ENCODE measurements at places on chromosomes 3 and 15.

- DNase-seq, result no peak
Observed at GRCh38 chr15:97966924-97967620, 6.6 kb downstream of the ARRDC4 start.

DNA sequence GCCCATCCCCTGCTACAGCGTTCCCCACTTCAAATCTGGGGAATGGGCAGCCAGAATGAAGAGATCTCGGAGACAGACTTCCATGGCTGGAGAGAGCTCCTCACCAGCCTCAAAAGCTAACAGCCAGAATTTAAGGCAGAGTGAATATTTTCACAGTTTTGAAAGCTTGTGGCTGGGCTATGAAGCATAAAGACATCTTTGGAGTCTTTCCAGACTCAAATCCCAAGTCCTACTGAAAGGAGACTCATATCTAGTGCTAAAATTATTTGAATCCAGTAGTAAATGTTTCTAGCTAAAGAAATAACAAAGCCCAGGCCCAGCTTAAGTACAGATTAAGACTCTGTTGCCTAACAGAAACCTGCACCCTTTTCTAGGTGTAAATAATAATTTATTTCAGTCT is 628.4 kb upstream of the ALCAM start:
- DNase-seq, result no peak

GRCh38 chr3:13780432-13781176 is 99.3 kb downstream of the WNT7A start:
- no peak for DNase-seq

DNA sequence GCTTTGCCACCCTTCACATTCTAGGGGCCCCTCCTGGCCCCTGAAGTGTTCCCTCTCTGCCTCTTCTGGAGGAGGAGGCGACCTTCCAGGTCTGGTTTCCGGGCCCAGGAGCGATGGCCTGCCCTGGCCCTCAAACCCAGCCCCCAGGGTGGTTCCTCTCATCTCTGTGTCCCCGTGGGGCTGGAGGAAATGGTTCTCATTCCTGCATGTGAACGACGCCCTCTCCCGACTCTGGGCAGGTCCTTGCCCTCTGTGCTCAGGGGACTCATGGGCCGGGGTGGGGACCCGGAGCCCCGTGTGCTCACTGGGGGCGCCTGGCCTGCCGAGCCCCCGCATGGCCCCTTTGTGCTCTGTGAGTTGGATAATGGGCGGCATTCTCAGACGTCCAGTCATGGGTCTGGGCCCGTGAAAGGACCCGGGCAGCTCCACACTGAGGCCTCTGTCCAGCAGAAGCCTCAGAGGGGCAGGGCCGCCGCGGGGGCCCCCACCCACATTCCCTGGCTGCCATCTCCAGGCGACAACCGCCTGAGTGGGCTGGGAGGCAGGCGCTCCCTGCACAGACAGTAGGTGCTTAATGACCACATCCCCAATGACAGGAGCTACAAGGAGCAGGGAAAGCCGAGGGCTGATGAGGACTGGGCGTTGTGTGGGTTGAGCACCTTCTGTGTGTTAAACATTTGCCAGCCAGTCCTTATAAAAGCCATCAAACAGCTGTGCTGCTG is 5.5 kb upstream of the PLXND1 start:
- DNase-seq, result peak; percentile 88

DNA sequence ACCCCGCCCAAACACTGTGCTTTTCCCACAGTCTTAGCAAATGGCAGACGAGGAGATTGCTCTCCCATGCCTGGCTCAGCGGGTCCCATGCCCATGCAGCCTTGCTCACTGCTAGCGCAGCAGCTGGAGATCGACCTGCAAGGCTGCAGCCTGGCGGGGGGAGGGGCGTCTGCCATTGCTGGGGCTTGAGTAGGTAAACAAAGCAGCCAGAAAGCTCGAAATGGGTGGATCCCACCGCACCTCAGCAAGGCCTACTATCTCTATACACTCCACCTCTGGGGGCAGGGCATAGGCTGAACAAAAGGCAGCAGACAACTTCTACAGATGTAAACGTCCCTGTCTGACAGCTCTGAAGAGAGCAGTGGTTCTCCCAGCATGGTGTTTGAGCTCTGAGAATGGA is 27.2 kb upstream of the WDR5B start:
- DNase-seq, result peak; percentile 88

GRCh38 chr3:114216186-114216970 is 21.0 kb downstream of the ZNF80 start:
- no peak for DNase-seq

- peak; percentile 59 for DNase-seq
Observed at GRCh38 chr15:78075490-78076230, 1.9 kb downstream of the TBC1D2B start.

- no peak for DNase-seq
Observed at GRCh38 chr3:18501679-18502343, 76.7 kb upstream of the SATB1 start.

DNA sequence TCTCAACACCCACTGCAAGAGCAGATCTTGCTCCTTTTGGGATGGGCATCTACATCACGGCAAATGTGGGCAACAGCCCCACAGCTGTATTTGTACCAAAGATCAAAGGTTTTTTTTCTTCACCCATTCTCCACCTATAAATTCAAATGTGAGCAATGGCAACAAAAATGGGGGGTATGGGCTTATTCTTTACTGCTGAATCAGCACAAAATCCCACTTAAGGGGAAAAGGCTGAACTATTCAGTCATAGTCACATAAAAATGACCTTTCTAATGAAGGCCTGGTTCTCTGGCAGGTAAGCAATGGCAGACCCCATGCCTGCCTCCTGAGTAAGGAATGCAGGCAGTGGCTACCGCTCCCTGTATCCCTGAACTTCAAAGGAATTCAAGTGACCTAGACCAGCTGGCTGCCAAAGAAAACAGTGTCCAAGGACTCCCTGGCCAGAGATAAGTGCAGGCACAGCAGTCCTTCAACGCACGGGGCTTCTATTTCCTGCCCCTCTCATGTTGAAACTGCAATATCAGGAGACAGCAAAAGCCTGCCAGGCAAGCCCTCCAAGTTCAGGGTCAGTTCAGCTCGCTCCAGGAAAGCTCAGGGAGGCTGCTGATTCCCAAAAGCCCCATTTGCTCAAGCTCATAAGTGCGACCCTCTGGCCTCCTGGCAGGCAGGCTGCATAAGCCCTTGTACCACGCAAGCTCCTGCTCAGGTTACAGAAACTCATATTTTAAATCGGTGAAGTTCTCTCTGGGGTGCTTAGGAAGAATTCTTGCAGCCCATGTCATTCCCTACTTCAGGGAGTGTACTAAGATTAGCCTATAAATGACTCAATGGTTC is 134.1 kb downstream of the PDZRN3 start:
- peak; percentile 69 for DNase-seq

GRCh38 chr3:170524073-170524472 is 61.8 kb downstream of the SLC7A14 start:
- DNase-seq, result no peak

GRCh38 chr3:128923576-128923975 is 44.2 kb downstream of the ACAD9 start:
- DNase-seq, result no peak

DNA sequence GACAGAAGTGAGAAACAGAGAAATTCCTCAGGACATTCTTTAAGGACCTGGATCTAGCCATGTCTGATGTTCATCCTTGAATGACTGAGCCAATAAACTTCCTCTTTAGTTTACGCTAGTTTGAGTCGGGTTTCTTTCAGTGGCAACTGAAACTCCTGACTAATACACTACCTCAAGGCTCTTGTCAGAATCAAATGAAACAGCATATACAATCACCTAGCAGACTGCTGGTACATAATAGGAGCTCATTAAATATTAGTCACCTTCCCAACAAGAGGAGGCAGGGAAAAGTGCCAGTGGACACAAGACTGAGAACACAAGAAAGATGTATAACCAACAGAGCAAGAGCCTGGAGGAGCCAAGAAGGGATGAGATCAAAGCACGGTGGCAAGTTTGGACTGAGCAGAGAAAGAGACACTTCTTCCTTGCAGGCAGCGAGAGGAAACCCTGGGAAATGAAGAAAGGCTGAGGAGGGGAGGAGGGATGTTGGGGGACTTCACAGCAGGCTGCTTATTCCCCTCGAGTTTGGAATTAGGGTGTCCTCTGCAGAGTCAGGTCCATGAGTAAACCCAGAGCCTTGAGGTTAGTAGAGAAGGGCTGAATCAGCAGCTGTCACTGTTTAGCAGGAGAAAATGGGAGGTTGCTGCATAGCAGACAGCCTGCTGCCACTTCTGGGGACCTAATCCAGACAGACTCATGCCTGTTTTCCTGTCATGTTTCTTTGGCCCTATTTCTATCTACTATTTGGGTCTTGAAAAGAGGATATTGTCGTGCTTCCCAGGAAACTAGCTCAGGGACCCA is 73.3 kb downstream of the MRPL46 start:
- DNase-seq, result no peak

- DNase-seq, result no peak
Observed at GRCh38 chr15:56719774-56720555, 13.3 kb downstream of the ZNF280D start.

DNA sequence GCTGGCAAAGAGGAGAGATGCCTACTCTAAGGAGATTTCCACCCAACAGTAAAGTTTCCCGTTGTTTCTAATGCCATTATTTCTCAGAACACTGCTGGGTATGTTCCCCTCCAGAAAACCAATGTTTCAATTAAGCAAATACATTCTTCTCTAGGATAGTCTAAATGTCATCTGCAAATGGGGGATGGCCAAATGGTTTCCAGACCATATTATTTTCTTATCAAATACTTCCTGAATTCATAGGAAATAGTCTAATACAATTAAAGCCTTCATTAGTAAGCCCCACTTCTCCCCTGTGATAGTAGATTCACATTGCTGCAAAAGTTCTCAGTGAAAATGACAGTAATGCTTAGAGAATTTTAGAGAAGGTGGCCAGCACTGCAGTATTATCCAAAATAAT is 716.6 kb downstream of the GRM7 start:
- no peak for DNase-seq

GRCh38 chr15:36584511-36584910 is 5.1 kb downstream of the CDIN1 start:
- no peak for DNase-seq

- DNase-seq, result no peak
Observed at GRCh38 chr15:65535192-65535591, 4.9 kb downstream of the HACD3 start.

DNA sequence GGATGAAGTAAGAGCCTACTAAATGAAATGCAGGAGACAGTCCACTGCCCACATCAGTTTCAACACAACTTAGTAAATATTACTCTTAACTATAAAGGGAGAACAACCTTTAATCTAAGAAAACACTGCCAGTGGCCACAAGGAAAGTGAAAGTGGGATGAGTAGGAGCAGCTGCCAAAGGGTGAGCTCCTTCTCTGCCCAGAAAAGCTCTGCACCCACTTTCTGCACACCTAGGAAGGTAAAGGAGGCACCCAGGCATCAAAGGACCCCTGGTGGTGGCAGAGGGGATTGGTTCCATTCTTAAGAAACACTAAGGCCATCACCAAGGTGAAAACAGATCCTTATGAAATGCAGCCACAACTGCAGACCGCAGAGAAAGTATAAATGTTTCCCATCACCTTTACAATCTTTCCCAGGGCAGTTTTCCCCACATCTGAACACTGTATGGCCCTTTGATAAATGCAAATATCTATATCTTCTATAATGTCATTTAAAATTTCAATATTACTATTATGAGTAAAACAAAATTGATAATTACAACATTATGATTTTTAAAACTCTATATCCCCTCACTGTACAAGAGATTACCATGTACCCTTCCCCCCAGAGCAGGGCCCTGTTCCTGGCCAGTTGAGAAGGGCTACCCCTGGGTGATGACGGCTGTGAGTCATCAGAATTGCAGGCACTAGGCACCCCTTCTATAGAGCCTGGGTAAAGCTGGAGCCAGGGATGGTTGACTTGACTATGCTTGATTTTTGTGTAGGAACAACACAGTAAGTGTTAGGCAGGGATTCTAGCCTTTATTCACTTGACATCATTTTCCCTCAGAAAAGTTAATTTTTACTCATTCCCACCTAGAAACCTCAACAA is 92.0 kb downstream of the SNRK start:
- DNase-seq, result peak; percentile 67

- peak; percentile 32 for DNase-seq
Observed at GRCh38 chr3:157785102-157785826, 282.0 kb upstream of the VEPH1 start.

GRCh38 chr15:20340931-20341661 is 200.5 kb downstream of the GOLGA6L6 start:
- DNase-seq, result peak; percentile 83

DNA sequence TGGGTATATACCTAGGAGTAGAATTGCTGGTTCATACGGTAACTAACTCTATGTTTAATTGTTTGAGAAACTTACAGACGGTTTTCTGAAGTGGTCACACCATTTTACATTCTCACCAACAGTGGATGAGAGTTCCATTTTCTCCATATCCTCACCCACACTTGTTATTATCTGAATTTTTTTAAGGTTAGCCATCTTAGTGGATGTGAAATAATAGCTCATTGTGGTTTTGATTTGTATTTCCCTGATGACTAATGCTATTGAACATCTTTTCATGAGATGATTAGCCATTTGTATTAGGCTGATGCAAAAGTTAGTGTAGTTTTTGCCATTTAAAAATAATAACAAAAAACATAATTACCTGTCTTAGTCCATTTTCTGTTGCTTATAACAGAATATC is 18.6 kb downstream of the CSTA start:
- no peak for DNase-seq

DNA sequence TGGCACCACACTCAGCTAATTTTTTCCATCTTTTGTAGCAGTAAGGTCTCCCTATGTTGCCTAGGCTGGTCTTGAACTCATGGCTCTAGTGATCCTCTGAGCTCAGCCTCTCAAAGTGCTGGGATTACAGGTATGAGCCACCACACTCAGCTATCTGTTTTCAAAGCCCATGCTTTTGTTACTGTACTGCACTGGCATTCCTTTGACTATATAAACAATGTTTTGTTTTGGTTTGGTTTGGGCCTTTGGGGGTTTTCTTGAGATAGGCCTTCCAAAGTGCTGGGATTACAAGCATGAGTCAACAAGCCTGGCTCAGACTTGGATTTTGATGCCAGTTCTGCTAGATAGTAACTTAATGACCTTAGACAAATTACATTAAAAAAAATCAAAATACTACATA is 89.7 kb upstream of the GK5 start:
- no peak for DNase-seq
